ENCODE measurements at places on chromosomes 1 and 21.
A peak's percentile ranks its signal among the peaks of the same experiment; 100 is the strongest.

DNA sequence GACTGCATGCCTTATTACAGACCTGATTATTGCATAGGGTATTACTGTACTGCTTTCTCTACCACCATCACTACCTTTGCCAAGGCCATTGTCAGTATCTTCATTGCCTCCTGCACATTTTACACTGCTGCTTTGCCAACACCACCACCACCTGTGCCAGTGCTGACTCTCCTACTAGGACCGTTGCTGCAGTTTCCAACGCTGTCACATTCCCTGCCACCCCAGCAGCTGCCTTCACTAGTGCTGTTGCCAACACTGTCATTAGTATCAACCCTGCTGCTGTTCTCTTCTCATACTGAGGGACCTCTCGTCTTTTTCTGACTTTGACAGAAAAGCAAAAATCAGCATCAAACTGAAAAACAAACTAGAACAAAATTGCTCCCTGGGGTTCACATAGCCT lies 394.9 kb upstream of the B3GALT2 start:
- DNase-seq: no peak

DNA sequence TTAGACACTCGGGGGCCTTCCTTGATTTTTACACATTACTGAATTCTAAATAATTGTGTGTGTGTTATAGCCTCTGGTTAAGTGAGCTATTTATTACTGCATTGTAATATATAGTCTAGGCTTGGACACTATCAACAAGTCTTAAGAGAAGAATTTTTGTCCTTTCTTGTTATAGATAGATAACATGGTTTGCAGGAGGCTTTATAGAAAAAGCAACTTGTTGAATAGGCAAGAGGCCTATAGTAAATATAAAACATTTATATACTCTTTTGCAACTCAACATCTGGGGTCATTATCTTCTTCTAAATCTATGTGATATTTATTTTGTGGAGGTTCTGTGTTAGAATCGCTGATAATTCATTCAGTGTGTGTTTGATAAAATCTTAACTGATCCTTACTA lies 293.8 kb downstream of the NFIA start:
- no peak for DNase-seq

- DNase-seq: peak; percentile 39
Measured at GRCh38 chr1:65148548-65149350, 746 bp downstream of the AK4 start.

- no peak for DNase-seq
Measured at GRCh38 chr1:209224886-209225285, 358.6 kb upstream of the CAMK1G start.

DNA sequence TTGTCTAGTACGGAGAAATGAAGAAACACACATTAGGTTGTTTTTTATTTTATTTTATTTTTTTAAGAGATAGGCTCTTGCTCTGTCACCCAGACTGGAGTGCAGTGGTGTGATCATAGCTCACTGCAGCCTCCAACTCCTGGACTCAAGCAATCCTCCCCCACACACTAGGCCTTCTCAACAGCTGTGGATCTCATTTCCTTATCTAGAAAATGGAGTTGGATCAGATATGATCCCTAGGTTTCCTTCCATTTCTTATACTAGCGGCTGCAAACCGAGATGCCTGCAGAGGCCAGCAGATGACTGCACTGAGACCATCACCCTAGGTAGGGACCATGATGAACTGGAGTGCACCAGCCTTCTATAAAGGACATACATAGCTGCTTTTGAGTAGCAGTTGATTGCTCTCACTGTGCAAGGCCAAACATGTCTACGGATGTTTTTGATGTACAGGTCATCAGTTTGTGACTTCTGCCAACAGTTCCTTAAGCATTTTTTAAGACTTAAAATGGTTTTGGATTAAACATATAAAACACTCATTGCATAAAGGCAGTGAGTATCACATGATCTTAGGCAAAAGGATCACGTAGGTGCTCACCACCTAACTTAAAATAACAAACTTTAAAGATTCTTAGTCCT lies 11.4 kb upstream of the KLHL12 start:
- peak; percentile 35 for DNase-seq

- peak; percentile 48 for DNase-seq
Measured at GRCh38 chr1:90198616-90199332, 203.9 kb downstream of the ZNF326 start.

DNA sequence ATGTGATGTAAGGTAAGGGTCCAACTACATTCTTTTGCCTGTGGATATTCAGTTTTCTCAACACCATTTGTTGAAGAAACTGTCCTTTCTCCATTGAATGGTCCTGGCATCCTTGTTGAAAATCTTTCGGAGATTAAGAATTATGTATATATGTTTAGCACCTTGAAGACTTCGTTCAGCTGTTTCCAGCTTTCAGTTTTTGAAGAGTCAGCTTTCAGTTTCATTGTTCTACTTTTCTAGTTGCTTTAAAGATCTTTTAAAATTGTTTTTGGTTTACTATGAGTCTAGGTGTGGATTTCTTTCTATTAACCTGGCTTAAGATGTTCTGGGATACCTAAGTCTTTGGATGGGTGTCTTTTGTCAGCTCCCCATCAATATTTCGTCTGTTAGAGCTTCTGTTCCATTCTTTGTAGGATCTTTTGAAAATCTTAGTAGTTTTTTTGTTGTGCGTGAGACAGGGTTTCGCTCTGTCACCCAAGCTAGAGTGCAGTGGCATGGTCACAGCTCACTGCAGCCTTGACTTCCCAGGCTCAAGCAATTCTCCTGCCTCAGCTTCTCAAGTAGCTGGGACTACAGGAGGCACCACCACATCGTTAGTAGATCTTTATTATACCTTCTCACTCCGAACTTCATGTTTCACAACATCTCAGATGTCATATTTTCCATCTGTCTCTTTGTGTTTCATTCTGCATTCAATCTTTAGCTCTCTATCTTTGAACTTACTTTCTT lies 353.5 kb upstream of the B3GALT2 start:
- DNase-seq: no peak

DNA sequence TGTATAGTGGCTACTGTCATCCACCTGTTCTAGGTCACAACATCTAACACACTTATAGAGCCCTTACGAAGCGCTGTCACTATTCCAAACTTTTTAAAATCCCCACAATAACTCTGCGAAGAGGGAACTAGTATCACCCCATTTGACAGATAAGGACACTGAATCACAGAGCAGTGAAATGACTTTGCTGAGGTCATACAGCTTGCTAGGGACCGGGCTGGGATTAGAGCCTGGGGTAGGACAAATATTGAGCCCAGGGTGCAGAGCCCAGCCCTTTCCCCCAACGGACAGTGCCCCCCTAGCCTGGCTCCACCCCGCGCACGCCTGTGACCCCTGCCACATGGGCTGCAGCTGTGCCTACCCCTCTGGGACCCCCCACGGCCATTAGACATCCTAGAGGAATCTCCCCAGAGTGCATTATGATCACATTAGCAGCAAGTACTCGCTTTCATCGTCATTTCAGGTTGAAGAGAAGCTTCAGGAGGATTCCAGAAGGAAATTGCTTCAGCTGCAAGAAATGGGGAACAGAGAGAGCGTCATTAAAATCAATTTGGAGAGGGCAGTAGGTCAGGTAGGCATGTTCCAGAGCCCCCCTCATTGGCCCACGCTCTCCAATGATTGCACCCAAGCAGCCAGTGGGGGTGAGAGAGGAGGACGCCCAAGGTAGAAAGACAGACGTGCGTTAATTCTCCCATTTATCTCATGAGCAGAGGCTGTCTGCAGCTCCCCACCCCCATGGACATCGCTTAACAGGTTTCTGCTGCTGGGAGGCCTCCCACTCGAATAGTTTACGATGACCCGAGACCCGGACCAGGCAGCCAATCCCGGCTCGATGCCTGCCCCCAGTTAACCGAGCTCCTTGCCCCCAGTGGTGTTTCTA lies 77.2 kb downstream of the FHAD1 start:
- DNase-seq: no peak

GRCh38 chr1:91981996-91982609 lies 32.9 kb downstream of the BRDT start:
- no peak for DNase-seq

DNA sequence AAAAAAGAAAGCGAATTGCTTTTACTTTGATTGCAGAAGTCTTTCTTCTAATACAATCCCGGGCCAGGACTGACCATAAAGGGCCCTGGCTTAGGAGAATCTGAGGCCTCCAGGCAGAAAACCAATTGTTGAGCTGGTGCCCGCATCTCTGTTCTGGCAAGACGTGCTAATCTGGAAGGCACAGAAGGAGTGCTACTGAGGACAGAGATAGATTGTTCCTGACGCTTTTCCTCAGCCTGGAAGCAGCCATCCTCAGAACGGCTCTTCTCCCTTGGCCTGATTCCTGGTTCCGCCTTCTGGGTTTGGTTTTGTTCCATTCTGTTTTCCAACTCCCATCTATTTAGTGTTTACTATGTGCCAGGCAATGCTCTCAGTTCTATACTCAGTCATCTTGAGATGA lies 44.8 kb upstream of the SPOCD1 start:
- DNase-seq: no peak

GRCh38 chr1:28199328-28200233 lies 23.1 kb upstream of the PTAFR start:
- DNase-seq: no peak

- no peak for DNase-seq
Measured at GRCh38 chr1:119554183-119554582, 47.2 kb downstream of the HSD3B1 start.

GRCh38 chr1:100780814-100781213 lies 61.3 kb downstream of the VCAM1 start:
- DNase-seq: no peak

- no peak for DNase-seq
Measured at GRCh38 chr1:33777337-33777736, 86.5 kb upstream of the HMGB4 start.

DNA sequence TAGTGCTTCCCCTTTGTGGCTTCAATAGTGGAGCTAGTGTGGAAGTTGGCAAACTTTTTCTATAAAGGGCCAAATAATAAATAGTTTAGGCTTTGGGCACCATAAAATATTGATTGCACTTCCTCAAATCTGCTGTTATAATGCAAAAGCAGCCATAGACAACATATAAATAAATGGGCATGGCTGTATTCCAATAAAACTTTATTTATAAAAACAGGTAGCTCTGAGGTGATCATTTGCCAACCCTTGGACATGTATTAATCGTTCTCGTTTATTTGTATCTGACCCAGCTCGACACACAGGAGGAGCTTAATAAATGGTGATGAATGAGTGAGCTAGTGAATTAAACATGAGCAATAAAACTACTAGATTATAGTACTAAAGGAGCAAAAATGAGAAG lies 13.3 kb downstream of the KAZN start:
- no peak for DNase-seq

DNA sequence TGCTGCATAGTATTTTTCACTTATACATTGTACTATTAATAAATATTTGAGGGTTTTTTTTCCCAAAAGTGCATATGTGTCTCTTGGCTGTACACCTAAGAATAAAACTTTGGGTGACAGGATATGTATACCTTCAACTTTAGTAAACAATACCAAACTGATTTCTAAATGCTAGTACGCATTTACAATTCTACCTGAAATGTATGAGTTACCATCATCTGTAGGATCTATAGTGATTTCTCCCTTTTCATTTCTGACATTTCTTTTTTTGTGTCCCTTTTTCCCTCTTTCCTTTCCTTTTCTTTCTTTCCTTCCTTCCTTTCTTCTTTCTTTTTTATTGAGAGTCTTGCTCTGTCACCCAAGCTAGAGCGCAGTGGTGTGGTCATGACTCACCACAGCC lies 16.7 kb upstream of the BMP8B start:
- no peak for DNase-seq

DNA sequence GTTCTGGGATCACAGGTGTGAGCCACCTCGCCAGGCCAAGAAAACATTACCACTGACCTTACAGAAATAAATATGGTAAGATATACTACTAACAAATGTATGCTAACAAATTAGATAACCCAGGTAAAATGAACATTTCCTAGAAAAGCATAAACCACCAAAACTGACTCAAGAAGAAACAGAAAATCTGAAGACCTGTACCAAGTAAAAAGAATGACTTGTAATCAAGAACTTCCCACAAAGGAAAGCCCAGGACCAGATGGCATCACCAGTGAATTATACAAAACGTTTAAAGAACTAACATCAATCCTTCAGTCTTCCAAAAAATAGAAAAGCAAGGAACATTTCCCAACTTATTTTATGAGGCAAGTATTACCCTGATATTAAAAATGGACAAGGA lies 29.3 kb downstream of the USP24 start:
- no peak for DNase-seq

DNA sequence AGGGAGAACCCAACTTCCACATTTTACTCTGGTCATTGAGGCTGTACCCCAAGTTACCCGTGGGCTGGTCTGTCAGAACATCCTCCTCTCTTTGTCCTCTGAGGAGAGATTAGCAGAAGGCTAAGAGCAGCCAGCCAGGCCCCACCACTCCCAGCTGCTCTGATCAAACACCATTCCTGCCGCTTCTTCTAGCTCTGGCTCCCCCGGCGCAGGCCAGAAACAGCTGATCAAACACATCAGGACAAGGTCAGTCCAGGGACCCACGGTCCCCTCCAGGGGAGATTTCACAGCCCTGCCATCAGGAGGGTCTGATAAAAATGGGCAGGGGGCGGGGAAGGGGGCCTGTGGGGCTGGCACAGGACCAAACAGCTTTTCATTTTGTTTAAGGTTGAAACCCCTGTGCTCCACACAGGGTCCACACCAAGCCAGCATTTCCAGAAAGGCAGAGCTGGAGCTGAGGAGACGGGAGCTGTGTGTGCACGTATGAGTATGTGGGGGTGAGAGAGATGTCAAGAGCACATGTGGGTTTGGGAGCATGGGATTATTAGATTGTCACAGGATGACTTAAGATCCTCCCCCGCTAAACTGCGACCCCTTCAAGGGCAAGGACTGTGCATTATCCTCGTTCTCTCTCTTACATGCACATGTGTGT lies 29.9 kb upstream of the EPHA8 start:
- DNase-seq: no peak

GRCh38 chr1:11196945-11197344 lies 7.8 kb downstream of the ANGPTL7 start:
- no peak for DNase-seq

- peak; percentile 33 for DNase-seq
Measured at GRCh38 chr1:43824795-43825194, 108.8 kb upstream of the ARTN start.
